ENCODE measurements at places on chromosomes 1 and 21.

- DNase-seq = no peak
These were observed 316.9 kb upstream of the CXADR start for GRCh38 chr21:17195976-17196375.

DNA sequence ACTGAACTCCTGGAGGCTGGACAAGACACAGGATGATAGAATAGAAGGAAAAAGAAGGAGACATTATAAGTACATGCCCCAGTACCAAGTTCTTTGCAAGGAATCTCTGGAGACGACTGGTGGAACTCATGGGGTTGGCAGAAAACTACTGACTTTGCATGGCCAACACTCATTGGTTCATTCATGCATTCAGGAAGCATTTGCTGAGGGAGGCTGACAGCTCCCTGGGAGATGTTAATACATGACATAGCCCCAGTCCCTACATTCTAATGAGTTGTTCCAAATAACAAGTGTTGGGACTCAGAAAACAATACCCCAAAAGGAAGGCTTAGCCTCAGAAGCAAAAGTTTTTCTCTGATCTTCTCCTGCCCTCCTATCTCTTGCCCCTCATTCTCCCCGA, 172.8 kb upstream of the IRF2BP2 start:
- DNase-seq = no peak

DNA sequence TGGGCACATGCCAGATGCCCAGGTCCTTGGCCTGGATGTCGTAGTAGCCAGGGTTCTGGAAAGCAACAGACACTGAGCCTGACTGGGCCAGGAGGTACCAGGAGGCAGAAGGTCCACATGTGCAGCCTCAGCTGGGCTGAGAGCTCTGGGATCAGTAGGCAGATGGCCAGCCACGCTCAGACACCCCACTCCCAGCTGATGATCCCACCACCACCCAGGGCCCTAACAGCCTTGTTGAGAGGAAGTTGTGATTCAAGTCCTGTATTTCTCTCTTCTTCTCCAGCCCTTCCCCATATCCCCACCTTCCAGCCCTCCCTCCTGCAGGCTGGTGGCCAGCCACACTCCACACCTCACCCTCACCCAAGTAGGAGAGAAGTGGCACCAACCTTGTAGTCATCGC, 4.0 kb downstream of the ITLN2 start:
- DNase-seq = no peak

DNA sequence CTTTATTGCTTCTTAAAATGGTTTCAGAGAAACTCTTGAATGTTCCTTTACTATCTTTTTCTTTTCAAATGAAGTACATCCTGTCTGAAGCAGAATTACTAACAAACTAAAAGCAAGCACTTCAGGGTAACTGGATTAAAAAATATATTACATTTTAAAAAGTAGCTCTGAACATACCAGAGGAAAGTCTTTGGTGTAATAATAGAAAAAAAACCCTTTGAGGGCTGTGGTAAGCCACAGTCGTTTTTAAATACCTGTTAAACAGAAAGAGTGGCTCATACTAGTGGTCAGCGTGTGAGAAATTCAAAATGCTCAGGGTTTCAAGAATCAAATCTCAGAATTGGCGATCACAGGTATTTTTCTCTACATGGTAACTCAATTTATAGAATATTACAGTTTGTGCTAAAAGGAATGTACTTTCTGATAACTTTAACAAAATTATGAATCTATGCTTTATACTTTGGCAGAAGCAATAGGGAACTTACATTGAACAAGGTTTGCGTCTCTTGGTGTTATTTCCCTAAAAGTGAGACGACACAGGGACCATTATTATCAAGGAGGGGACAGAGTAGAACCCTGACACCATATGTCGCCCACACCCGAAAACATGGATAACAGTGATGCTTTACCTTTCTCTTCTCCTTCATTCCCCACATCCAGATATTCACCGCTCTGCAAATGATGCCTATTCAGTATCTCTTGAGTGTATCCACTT, 97.0 kb upstream of the DPH5 start:
- no peak for DNase-seq

DNA sequence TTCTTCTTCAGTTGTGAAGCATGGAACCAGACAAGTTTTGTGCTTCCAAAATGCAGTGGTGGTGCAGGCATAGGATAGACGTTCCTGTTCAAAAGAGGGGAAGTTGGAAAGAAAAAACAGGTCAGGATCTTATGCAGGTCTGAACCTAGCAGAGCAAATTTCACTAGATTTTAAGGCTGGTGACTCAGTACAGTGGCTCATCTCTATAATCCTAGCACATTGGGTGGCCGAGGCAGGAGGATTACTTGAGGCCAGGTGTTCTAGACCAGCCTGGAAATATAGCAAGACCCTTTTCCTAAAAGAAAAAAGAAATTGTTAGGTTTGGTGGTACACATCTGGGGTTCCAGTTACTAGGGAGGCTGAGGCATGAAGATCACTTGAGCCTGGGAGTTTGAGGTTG, 88.1 kb downstream of the OBSCN start:
- DNase-seq = no peak

GRCh38 chr1:201653233-201653632, 114.3 kb downstream of the NAV1 start:
- no peak for DNase-seq

Measured in right cardiac atrium (tissue), 5 donors.